ENCODE measurements at places on chromosomes 4 and X.

DNA sequence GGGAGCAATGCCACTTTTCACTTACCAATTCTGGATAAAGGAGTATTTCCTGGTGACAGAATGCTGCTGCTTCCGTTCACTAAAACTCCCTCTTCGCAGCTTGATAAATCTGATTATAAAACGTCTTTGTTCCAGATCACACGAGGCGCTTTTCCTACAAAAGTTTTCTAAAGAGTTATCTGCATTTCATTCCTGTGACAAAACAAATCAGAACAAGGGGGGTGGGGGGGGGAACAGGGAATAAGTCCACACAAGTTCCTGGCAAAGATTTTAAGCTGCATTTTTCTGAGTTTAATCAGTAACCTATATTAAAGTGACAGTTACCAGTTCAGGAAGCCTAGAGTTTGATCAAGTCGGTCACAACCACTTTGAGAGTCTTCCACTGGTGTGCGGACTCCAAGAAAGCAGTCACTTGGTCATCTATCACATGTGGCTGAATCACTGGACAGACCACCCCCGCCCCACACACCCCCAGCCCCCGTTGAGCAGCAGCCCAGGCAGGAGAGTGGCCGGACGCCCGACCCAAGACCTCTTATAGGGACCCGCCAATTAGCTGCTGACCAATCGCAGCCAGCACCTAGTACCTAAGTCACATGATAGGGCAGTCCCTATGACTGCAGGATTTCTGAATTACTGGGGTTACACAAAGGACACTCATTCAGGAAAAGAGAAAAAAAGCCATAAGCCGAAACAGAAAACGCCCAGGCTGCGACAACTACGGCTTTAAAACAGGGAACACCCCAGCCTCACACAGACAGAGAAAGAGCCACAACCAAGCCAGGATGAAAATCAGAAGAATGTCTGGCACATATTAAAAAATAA, 569.3 kb upstream of the DIPK2B start:
- peak; percentile 74 for DNase-seq

DNA sequence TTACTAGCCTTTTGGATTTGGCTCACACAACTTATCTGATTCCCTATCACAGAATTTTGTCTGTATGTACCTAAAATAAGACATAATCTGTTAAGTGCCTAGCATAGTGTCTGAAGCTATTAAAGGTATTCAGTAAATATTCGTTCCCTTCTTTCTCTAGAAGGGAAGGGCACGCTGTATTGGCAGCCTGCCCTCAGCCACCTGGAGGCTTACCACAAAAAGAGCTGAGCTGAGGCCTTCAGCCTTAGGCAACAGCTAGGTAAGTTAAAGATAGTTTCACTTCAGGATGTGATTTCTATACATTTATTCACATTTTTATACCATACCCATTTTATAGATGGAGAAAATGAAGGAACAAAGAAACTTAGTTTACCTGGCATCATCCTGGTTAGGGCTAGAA, 400.0 kb upstream of the LCORL start:
- DNase-seq: no peak

DNA sequence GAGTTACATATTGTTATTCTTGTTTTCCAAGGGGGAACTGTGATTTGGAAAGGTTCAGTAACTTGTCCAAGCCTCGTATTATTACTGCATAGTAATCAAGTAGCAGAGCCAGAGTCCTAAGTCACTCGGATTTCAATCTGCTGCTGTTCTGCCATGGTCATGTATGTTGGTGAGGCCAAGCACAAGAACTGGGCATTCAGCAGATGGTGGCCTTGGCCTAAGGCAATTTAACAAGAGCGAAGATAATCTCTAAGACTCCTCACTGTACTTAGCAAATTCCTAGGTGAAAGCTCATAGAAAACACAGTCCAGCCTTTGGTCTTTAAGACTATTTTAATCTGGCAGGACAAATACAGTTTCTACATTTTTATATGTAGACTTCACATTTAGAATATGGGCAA, 64.8 kb downstream of the NDST3 start:
- no peak for DNase-seq

- no peak for DNase-seq
These were observed 56.8 kb downstream of the COX18 start for GRCh38 chr4:73012673-73013072.

GRCh38 chr4:26462874-26463273, 27.4 kb downstream of the CCKAR start:
- DNase-seq: no peak

- DNase-seq: no peak
These were observed 97.2 kb upstream of the ADRA2C start for GRCh38 chr4:3668825-3669552.

- no peak for DNase-seq
These were observed 7.4 kb upstream of the DYNLT3 start for GRCh38 chrX:37854748-37855147.

DNA sequence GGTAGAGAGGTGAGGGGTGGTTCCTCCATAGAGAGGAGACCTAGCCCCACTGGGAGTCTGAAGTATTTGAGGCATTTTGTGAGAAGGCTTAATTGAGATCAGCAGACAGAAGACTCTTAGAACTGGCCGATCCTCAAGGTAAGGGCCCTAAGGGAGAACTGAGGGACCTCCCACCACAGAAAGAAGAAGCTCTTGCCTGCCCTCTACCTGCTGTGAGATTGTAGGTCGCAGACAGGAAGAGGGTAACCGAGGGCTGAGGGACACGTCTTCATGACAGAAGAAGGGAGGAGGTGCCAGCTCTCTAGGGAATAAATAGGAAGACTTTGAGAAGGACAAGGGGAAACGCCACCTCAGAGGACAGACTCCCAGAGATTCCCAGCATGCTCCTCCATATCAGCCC, 24.1 kb upstream of the MAGEC1 start:
- DNase-seq: no peak

- no peak for DNase-seq
These were observed 18.0 kb downstream of the CMC4 start for GRCh38 chrX:155052738-155053498.

DNA sequence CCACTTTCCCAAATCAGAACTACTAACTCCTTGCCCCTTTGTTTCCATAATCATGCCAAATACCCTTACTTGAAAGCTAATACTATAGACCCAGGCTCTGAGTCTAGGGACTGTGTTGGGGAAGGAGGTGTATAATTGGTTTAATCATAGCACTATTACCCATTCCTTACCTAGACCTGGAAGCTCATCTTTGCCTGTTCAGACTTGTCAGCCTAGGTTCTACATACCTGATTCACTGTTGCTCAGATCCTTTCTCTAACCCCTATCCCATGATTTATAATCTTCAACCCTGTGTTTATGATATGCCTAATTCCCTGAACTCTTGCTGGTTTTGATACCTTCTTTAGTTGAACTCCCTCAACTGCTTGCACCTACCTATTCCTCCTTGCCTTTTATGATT, 123.1 kb upstream of the GRIA3 start:
- DNase-seq: no peak

DNA sequence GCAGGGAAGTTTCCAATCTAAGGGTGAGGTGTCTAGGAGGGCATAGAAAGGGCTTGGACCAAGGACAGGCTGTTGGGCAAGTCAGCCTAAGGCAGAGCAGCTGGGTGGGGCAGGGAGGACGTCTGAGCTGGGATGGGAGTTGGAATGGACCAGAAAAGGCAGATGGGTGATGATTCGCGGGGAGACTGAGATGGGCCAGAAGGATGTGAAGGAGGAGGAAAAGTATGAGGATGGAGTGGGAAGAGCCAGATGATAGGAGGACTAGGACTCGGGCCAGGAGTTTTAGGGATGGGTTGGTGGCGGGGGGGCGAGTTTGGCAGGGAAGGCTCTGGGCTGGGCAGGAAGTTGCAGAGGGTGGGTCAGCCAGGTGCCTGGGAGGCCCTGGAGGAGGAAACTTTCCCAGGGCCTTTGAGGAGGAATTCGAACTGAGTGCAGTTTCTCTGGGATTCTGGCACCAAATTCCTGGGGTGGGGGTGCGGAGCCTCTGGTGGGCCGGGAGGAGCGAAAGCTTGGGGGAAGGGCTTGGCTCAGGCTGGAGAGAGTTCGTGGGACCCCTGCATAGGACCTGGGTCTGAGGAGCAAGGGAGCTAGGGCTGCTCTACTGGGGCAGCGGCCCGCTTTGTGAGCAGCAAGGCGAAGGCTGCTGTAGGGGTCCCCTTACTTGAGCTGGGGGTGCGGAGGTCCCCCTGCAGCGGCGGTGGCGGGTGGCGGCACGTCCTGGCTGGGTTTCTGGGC, 8.7 kb upstream of the TIMP1 start:
- no peak for DNase-seq

DNA sequence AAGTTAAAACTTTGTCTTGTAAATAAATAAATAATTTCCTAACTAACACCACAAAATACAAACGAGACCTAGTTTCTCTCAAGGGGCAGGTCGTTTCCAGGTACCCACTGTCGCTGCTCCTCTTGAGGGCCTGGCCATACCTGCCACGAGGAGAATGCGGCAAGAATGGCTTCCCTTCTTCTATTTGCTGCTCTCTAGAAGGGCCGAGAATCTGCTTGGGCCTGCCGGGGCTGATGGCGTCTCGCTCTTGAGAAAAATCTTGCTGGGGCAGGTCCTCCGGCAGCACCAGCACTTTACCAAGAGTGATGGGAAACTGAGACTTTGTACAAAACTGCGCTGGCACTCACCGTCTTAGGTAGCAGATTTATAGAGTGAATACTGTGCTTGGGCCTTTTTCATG, 31.5 kb downstream of the CYLC1 start:
- DNase-seq: no peak

- DNase-seq: no peak
These were observed 584.2 kb downstream of the SPRY1 start for GRCh38 chr4:123980736-123981300.

DNA sequence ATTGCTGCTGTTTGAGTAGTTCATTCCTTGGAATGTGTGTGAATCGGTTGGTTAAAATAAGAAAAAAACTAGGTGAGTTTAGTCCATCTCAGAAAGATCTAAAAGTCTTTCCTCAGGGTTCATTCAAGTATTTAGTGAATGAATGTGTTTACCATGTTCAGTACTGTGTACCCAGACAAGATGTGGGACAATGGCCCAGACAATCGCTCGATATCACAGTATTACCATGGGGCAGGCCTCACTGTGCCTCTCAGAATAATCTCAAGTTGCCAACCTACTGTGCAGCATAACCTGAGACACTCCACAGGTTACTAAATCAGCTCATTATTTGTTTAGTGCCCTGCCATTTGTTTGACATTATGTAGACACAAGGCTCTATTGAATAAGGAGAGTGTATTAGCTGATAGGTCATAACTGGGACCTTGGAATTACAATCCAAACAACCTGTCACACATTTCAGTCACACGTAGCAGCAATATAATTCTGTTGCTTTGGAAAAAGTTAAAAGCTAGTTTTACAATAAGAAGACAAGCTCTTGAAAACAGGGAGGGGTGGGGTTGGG, 24.9 kb upstream of the AMOT start:
- no peak for DNase-seq

- DNase-seq: no peak
These were observed 46.5 kb upstream of the PGRMC1 start for GRCh38 chrX:119189595-119189994.

- DNase-seq: no peak
These were observed 18.9 kb upstream of the CPLX1 start for GRCh38 chr4:844752-845232.

- DNase-seq: peak; percentile 91
These were observed 21.1 kb downstream of the RASSF6 start for GRCh38 chr4:73599182-73599581.

- DNase-seq: no peak
These were observed 136.5 kb downstream of the SH3KBP1 start for GRCh38 chrX:19750783-19751467.

GRCh38 chr4:159105761-159106243, 2.9 kb downstream of the RAPGEF2 start:
- DNase-seq: no peak

- no peak for DNase-seq
These were observed 662.5 kb downstream of the RAPGEF2 start for GRCh38 chr4:159765382-159765781.

DNA sequence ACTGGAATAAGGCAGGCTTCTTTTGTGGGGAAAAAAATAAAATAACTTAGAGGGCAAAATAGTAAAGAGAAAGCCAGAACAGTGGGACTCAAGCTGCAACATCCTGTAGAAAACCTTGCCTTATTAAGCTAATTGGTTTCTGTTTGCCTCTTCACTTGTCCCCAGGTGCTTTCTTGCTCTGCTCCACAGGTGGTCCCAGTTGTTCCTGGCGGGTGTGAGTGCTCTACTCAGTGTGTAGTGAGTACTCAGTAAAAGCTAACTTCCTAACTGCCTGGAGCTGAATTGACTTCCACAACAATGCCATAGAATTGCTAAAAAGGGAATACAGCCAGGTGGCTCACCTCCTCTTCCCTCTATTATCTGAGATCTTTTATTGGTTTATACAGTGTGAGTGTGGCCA, 930.2 kb downstream of the C4orf33 start:
- DNase-seq: no peak

DNA sequence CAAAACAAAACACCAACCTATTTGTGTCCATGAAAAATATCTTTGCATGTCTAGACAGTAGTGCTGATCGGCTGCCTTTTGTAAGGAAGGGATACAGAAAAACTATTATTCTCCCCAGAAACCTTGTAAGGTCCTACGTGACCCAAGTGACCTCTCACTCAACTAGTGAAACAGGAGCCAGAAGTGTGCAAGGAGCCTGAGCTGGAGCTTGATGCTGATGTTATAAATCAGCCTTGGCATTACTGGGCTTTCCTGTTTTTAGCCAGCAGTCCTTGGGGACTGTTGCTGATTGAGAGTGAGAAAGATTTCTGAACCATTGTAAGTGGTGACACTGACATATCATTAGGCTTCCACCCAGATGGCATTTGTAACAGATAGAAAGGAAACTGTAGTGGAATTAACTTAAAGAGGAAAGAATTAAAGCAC, 100.8 kb upstream of the LIMCH1 start:
- no peak for DNase-seq

DNA sequence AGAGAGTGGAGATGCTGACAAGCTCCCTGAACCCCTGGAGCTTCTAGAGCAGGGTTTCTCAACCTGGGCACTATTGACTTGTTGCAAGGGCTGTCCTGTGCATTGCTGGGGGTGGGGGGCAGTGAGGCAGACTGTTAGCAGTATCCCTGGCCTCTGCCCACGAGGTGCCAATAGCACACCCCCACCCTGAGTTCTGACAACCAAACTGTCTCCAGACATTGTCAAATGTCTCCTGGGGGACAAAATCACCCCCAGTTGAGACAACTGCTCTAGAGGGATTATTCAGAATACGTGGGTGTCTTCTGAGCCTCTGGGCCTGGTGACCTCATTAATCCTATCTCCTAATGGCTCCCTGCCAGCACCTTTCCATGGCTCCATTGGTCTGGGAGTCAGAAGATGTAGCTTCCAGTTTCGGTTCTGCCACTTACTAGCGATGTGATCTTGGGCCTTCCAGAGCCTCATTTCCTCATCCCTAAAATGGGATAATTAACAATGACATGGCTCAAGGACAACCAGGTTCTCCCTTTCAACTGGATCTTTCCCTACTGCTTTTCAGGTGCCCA, 17.6 kb upstream of the PJA1 start:
- no peak for DNase-seq

Measured in A549 (cell line).